ENCODE measurements at places on chromosomes 3 and 15.

GRCh38 chr15:68028137-68028887 lies 25.8 kb upstream of the PIAS1 start:
- DNase-seq = no peak

DNA sequence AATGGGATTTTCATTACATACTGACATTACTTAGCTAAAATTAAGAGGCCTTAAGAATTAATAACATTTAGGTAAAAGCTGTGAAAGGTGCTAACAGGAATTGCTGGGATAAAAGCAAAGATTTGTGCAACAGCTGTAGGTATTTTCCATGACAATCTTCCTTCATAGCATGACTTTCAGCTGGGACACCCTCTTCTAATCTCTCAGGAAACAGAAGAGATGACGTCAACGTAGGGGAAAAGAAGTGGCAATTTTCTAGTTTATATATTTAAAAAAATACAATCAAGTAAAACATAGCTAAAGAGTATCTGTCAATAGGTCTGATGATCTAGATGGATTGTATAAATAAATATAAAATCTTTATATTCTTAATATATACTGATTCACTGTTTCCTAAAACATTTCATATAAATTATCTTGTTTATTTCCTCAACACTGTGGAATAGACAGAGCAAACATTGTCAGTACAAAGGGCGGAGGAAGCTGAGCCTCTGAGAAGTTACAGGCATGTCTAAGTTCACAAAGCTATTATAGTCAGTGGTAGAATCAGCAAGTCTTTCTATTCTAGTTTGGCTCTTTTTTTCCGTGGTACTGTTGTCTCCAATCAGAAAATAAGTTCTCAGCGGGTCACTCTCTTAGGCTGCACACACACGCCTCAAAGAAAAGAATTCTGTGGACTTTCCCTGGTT lies 217.0 kb downstream of the P3H2 start:
- no peak for DNase-seq

GRCh38 chr3:79491029-79491641 lies 276.7 kb downstream of the ROBO1 start:
- no peak for DNase-seq

DNA sequence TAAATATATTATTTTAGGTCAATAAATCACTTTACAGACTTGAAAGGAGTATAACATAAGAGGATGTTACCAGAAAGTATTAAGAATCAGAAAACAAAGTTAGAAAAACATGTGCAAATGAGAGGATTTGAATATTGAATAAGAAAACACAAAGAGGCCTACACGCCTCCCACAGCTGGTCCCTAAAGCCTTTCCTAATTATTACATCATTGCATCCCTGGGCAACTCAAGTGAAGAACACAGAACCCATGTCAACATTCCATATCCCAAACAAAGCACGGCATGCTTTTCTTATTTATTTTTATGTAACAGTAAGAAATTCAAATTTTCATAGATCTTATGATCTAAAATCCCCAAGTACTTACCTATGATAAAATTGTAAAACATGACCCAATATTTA lies 61.2 kb downstream of the HERC1 start:
- DNase-seq = no peak

DNA sequence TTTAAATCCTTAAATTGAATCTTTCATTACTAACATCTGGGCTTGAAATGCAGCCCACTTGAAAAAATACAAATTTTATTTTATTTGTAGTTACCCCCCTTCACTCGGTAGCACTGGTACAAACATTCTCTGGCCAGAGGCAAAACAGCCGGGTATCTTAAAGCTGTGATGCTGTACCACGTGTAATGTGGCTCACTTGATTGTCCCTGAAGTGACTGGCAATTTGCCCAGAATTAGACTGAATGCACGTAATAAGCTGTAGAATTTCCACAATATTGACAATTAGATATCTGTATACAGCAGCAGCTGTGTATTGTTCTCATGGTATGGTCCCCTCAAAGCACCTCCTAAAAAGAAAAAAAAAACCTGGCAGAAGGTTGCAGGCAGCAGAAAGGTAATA lies 192.8 kb upstream of the TBC1D5 start:
- DNase-seq = no peak

GRCh38 chr3:177948716-177949425 lies 587.4 kb upstream of the KCNMB2 start:
- DNase-seq = no peak

DNA sequence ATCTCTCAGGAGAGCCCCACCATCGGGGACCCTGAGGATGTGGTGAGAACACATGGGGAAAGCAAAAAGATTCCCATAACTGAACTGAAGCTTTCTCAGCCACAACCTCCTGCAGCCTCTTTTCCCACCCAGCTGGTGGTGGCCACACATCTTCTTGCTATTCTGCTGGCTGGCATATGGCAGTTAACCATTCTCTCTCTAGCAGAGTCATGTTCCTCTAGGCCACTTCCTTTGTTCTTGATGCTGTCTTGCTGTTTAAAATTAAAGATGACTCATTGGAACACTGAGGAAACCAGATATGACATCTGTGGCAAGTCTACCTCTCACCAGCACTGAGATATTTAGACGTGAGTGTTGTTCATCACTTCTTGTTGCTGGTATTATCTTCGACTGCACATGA lies 180.3 kb upstream of the ROBO2 start:
- DNase-seq = no peak

- no peak for DNase-seq
Observed at GRCh38 chr3:146200461-146201220, 39.7 kb upstream of the PLOD2 start.

- no peak for DNase-seq
Observed at GRCh38 chr3:148938306-148938705, 53.0 kb upstream of the GYG1 start.

- DNase-seq = no peak
Observed at GRCh38 chr3:129657261-129658046, 51.0 kb upstream of the PLXND1 start.

DNA sequence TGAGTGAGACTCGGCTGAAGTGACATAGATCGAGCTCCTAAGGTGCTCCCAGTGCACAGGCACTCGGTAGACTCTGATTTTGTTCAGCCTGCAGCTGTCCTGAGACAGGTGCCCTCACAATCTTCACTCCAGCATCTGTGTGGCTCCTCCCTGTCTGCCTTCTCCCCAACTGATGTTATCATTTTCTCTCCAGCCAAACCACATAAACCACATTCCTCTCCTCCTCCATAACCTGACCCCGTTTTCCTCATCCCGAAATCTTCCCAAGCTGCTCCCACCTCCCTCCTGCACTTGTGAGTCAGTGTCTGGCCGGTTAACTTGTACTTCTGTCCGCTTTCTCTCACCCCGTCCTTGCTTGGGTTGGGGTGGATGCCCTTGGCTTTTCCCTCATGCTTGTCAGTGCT lies 93.3 kb upstream of the HACD2 start:
- no peak for DNase-seq

GRCh38 chr15:40525855-40526254 lies 39.0 kb downstream of the CCDC32 start:
- DNase-seq = no peak

GRCh38 chr3:7518456-7518855 lies 657.5 kb downstream of the GRM7 start:
- DNase-seq = no peak

DNA sequence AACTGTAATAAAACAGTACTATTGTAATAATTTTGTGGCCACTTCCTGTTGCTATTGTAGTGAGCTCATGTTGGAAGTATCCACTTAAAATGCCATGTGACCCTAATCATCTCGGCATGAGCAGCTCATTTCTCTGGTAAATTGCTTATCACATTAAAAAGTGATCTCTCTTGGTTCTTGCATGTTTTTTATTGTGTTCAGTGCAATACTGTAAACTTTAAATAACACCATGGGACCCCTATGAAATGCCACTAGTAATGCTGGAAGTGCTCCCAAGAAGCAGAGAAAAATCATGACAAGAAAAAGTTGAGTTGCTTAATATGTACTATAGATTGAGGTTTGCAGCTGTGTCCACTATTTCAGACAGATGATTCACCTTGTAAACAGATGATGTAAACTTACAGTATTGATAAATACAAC lies 45.6 kb downstream of the NMD3 start:
- no peak for DNase-seq

DNA sequence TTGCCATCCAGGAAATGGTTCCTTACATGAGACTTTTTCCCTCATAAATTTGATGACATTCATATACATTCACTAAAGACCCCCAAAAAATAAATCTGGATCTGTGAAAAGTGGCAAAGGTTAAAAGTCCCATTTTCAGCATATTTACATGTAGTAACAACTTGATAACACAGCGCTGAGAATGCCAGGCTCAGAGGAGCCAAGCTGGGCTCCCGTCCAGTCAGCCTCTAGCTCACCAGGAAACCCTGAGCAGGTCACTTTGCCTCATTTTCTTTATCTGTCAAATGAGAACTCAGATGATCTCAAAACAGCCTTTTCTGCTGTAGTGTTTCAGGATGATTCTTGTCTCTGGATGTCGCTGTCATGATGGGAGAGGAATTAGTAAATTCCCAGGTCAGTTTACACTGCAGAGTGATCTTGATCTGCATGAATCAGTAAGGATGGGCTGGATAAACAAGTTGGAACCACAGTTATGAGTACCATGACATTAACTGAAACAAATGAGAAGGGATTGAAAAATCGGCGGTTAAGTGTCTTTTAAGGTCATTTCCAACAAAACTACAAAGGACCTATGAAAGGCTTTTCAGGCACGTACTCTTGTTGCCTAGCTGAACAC lies 82.8 kb downstream of the PPARG start:
- no peak for DNase-seq

DNA sequence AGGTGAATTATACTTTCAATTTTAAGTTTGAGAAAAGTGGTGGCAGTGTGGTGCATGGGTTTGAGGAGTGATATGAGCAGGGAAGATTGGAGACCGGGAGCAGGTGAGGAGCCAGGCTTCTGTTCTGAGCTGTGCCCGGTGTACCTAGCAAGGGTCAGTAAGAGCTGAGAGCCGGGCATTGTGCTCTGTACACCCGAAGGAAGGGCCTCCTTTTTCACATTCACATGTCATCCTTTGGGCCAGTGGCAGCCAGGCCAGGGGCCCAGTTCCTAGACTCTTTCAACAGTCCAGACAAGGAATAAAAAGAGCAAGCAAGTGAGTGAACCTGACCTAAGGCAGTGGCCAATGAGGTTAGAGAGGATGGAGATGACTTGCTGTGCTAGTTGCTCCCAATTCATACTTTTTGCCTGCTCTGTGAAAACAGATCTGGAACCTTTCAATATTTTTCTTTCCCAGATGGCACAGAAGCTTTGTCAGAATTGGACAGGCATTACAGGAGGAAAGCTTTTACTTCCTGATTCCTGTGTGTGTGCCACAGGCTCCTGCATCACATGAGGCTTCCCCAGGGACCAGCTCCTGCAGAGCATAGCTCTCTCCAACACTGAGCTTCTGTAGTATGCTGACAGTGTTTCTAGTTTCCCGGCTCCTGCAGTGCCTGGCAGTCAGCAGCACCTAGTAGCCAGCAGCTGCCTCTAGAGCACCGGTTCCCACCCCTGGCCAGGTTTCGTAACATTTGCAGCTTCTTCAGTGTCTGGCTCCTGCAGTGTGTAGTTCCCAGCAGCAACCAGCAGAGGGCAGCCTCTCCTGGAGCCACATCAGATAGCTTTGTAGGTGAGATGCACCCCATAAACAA lies 5.3 kb upstream of the TRA2B start:
- peak; percentile 78 for DNase-seq

- DNase-seq = no peak
Observed at GRCh38 chr15:90327311-90327710, 24.8 kb upstream of the ZNF774 start.

DNA sequence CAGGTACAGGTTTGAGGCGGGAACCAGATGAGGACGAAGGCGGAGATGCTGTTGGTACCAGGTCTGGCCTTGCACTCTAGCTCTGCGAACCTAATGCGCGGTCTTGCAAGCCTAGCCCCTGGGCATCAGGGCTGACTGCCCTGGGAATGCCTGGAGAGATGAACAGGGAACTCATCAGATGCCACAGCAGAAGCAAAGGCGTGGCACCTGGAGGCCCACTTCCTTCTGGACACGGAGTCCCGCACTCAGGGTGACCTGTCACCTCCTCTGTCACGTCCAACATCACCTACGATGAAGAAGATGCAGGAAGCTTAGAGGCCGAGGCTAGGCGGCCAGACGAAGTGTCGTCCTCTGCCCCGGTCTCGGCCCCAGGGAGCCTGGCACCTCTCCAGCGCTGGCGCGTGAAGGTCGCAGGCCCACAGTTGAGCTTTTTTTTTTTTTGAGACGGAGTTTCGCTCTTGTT lies 9.4 kb downstream of the RPLP1 start:
- DNase-seq = no peak

- no peak for DNase-seq
Observed at GRCh38 chr3:162094301-162094700, 597.7 kb downstream of the OTOL1 start.

- DNase-seq = no peak
Observed at GRCh38 chr15:55696221-55696620, 46.7 kb downstream of the PRTG start.

- DNase-seq = no peak
Observed at GRCh38 chr3:189508784-189509501, 122.2 kb upstream of the TP63 start.

- no peak for DNase-seq
Observed at GRCh38 chr15:63672775-63673174, 75.6 kb downstream of the FBXL22 start.

- no peak for DNase-seq
Observed at GRCh38 chr3:12972781-12973702, 100.2 kb downstream of the IQSEC1 start.

DNA sequence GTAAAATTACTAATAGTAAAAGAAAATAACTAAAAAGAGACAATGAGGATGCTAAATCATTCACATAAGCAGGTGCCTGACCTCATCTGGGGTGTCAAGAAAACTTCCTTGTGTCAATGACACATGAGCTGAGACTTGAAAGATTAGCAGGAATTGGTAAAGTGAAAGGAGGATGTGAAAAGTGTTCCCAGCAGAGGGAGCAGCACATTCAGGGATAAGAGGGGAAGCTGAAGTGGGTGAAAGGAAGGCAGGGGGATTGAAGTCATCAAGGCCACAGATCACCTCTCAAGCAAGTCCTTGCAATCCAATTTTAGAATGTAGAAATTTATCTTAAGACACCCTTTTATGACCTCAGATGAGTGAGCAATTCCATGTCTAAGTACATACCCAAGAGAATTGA lies 60.2 kb upstream of the ACP3 start:
- DNase-seq = no peak

- DNase-seq = peak; percentile 23
Observed at GRCh38 chr3:47803480-47804025, 615 bp downstream of the DHX30 start.

DNA sequence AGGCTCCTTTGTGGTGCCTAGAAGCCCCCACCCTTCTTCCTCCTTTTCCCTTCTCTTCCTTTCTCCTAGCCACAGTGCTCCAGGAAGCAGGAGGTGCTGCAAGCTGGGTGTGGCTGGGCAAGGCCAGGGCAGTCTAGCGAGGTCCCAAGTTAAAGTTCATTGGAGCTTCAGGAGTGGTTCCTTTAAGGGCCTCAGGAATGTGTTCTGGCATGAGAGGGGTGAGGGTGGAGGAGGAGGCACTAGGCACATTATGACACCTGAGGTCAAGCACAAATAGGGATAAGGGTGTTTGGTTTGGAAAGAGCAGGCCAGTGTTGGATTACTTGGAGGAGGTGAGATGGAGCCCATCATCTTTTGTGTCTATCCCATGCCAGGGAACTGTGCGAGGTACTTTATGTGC lies 258.7 kb downstream of the TLE3 start:
- no peak for DNase-seq

All from activated gamma-delta T cell treated with anti-CD3 and anti-CD28 coated beads, Interleukin-2, amount 50 U/mL, for 16 hours (primary cell).